ENCODE measurements at places on chromosomes 4 and X.
A peak's percentile ranks its signal among the peaks of the same experiment; 100 is the strongest.

GRCh38 chr4:14445882-14446281 is 556.4 kb upstream of the CPEB2 start:
- DNase-seq: no peak

GRCh38 chr4:81919810-81920209 is 448.1 kb upstream of the RASGEF1B start:
- peak; percentile 19 for DNase-seq

GRCh38 chrX:19864736-19865135 is 22.7 kb downstream of the SH3KBP1 start:
- DNase-seq: no peak

DNA sequence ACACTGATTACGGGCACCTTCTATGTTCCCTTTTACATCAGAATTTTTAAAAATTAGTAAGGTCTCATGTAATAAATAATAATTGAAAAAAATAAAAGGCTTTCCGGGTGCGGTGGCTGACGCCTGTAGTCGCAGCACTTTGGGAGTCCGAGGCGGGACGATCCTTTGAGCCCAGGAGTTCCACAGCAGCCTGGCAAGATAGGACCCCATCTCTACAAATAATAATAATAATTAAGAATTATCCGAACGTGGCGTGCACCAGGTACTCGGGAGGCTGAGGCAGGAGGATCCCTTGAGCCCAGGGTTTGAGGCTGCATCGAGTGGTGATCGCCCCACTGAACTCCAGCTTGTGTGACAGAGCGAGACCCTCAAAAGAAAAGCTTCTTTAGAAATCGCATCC is 771 bp upstream of the LAMTOR3 start:
- no peak for DNase-seq

GRCh38 chr4:124941267-124941666 is 228.7 kb upstream of the ANKRD50 start:
- no peak for DNase-seq

- DNase-seq: no peak
These were observed 12.0 kb upstream of the UFSP2 start for GRCh38 chr4:185437809-185438208.

- peak; percentile 12 for DNase-seq
These were observed at the start of gene PCDH18 for GRCh38 chr4:137531986-137532868. Gene PCDH18, minus strand, starts transcription at chr4:137532494. Its CDS starts 406 bp downstream, at chr4:137532088.

- no peak for DNase-seq
These were observed 79.8 kb downstream of the SPANXN3 start for GRCh38 chrX:143437439-143437838.

- DNase-seq: no peak
These were observed 101.6 kb downstream of the PDE5A start for GRCh38 chr4:119526786-119527550.

DNA sequence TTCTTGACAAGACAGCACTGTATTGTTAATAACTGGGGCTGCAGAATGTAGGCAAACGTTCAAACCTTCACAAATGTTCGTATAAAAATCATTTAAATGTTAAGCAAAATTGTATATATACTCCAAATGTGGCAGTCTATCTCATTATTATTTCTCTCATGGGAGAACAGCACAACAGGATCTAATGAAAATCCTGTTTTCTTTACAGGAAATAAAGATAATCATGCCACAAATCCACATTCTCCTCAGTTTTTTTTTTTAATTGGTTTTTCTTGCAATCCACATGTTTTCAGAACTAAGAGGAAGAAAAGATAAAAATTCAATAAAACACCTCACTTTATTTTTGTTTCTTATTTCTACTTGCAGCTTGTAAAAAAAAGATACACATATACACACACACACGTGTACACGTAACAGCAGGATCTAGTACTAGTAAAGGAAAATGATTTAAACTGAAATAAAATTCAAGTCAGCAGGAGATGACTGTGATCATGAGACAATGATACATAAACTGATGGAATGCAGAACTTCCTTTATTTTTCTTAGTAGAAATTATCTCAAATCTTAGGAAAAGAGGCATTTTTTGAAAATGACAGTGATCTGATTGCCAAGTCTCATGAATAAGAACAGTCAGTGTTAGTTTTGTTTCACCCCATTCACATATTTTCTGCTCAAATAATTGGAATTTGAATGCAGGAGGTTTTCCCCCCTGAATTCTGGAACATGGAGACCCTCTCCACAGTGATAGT is 11.3 kb downstream of the APBB2 start:
- no peak for DNase-seq

DNA sequence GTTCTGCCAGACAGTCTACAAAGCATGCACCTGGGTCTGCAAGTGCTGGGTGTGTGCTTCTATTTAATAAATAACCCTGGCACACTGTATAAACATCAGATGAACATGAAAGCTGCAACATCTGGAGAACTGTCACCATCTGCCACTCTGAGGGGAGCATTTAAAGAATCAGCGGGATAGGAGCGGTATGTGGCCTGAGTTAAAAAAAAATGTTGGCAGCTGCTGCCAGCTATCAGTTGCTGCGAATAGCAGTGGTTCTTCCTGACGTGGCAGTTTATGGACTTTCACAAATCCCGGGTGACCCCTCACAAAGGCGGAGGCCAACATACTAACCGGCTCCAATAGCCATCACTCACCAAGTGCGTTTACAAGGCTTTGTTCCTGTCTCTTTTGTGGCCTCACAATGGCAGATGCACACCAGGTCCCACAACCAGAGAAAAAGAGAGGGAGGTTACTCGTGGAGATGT is 95.1 kb downstream of the RASL11B start:
- DNase-seq: no peak

- no peak for DNase-seq
These were observed 1.7 kb upstream of the MAGEH1 start for GRCh38 chrX:55450259-55450658.

DNA sequence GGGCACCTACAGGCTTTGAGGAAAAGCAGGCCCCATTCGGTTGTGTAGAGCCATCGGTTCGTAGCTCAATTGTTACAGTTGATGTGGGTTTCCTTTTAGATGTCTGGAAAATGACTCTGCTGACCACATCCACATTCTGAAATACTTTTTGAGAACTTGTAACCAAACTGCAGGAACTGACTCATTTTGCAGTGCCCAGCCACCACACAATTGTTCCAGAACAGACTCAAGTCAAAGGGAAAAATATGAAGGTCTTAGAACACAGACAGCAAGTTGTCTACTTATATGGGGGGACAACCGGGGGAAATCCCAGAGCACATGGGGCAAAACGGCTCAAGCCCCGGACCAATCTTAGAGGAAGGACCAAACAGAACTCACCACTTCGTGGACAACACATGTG is 557.6 kb upstream of the DIPK2B start:
- no peak for DNase-seq

GRCh38 chr4:112073181-112073580 is 72.1 kb upstream of the FAM241A start:
- no peak for DNase-seq

GRCh38 chrX:150062292-150063137 is 124.2 kb upstream of the EOLA2 start:
- DNase-seq: no peak

DNA sequence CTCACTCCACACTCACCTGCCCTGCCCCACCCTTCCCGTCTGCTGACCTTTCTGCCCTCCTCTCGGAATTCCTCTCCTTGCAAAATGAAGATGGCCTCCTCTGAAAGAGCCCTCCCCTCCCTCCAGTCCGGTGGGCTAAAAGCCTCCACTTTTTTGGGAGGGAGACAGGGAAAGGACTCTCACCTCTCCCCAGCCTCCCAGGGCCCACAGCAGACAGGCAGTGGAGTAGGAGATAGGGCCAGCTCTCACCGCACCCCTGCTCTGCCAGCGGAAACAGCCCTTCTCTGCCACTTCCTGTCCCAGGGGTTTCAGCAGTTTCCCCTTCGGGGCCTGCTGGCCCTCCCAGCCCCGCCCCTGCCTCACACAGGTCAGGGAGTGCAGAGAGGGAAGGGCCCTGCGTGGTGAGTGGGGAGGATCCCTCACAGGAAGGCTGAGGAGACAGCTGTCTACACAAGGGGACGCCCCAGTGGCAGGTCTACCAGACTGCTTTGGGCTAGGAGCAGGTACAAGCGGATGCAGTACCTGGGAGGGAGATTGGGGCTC is 18.2 kb downstream of the ELF4 start:
- DNase-seq: no peak

GRCh38 chrX:142923201-142923600 is 102.5 kb upstream of the SPANXN4 start:
- DNase-seq: no peak

DNA sequence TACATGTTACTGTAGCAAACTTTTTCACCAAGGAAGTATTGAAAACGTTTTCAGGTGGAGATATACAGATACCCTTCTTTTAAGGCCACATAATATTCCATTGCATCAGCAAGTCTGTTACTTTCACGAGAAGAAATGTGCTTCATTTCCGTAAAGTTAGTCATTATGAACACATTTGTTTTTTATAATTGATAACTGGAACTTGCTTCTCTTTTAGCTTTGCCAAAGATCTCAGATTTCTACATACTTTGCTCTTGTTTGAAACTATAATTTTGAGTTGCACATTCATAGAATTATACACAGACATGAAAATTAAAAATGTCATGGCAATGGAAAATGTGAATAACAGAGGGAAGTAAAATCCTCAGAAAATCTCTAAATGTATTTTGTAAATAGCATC is 128.7 kb upstream of the GIMD1 start:
- DNase-seq: no peak

DNA sequence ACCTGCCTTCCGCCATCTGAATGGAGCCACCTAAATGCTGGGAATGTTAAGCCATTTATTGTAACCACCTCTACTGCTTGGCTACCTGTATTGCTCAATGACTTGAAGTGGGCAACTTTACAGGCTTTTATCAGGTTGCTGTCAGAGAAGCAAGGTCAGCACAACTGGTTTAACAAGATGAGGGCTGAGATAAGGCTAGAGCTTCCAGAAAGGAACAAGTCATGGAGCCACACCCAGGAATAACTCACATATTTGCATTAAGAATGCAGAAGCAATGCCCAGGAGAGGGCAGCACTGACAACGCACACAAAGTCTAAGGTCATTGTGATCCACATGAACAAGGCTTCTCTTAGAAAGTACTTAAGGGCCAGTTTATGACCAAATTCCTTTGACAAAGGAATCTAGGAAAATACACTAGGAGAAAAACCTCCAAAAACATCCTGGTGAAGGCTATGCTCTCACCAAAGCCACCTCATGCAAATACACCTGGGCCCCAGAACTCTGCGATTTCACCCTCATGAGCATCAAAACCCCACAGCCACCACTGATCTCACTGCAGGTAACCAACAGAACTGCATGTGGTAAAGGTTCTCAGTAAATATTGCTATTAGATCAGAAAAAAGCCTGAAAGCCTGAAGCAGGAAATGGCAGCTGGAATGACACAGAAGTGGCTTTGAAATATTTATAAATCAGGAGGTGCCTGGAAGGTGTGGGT is 15.0 kb upstream of the STS start:
- peak; percentile 81 for DNase-seq

DNA sequence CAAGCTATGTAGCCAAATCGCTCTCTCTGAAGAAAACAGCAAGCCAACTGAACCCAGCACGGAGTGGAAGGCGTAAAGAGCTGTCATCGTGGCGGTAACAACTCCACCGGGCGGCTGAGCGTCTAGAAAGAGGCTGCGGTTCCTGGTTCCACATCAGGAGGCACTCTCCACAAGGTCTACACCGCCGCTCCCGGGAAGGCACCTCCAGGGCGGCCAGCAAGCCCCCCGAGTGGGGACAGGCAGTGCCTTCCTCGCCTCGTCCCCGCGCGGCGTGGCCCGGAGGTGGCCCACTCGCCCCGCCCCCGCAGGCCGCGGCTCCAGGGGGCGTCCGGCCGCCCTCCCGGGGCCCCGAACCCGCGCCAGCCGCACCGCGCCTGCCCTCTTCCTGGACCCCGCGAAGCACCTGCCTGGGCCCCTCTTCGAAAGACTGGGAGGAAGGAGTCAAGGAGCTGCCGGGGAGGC is 755 bp downstream of the KLHL8 start:
- DNase-seq: no peak
